ENCODE measurements at places on chromosomes 3 and 15. TPM values are rescaled to one million over a fixed set of nuclear protein-coding genes. Genes with fewer than 3 reads are reported as not detected.
A peak's percentile ranks its signal among the peaks of the same experiment; 100 is the strongest.

DNA sequence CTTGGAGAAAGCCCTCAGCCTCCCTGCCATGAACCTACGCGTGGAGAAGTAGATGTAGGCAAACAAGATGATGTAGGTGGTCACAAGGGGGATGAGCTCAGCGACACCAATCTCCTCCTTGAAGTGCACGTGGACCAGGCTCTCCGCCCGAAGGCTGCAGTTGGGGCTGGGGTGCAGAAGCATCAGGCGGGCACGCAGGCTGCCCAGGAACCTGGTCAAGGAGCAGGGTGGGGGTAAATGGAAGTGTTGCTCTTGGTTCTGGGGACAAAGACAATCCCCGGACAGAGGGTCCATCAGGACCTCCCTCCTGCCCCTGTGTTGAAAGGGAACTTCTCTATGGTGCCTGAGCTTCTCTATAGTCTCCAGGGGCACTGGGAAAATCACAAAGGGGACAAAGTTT lies 45.1 kb downstream of the PTPN23 start:
- H3K36me3 ChIP-seq, result peaks cover 12% of the 10 kb centered on the region
- no peak for DNase-seq
- no peak overlapping the region for H3K4me3 ChIP-seq

DNA sequence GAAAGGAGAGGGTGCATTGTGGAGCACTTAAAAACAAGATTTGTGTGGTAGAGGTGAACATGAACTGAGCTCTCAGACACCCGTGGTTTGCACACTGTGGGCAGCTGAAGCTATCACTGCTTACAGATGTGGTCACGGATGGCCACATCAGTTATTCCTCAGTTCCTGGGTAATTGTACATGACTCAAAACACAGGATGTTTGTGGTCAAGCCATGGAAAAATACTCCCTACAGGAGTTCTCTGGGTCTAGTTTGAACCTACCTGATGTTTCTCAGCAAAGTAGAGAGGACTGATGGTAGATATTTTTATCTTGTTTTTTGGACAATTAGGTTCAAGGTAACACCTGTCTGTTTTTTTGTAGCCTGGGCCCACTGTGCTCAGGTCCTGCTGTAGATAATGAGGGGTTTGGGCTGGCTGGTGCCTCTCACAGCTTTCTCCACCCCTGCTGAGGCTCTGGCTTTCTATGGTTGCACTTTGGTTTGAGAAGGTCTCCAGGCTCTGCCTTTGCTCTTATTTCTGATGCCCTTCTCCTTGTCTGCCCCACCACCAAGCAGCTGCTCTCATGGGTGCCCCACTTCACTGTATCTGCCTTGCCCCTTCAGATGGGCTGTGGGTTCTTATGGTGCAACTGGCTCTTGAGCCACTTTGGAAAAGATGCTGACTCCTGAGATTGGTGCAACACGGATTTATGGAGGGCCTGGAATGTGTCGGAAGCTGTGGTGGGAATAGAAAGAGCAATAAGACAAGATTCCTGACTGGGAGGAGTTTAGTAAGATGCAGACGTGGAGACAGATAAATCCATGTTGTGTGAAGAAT lies 40.1 kb downstream of the CDCP1 start:
- H3K4me1 ChIP-seq, result no peaks in the 10 kb centered on the region
- no peaks in the 10 kb centered on the region for H3K27me3 ChIP-seq
- no peak overlapping the region for H3K4me3 ChIP-seq
- DNase-seq, result no peak

Gene SLC22A14
- not detected for total RNA-seq

DNA sequence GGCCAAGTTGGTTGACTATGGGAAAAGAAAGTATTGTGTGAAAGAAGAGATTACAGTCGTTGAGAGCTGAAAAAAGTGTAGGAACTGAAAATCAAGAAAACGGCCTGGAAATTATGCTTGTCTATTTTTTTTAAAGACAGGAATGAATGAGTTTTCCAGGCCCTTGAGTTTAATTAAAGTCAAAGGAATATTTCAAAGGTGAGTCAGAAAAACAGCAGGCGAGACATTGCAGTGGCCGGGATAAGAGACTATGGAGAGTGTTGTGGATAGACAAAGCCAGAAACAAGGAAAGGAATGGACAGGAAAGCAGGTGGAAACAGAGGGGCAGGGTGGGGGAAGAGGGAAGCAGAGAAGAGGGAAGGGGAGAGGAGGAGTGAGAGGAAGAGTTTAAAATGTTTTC lies 275.1 kb upstream of the LRTM1 start:
- H3K27ac ChIP-seq, result no peak overlapping the region
- H3K36me3 ChIP-seq, result no peaks in the 10 kb centered on the region
- DNase-seq, result no peak
- H3K27me3 ChIP-seq, result no peaks in the 10 kb centered on the region
- H3K4me3 ChIP-seq, result no peak overlapping the region

- H3K27me3 ChIP-seq, result no peaks in the 10 kb centered on the region
- no peak overlapping the region for H3K4me3 ChIP-seq
- peaks cover 14% of the 10 kb centered on the region for H3K4me1 ChIP-seq
- no peak for DNase-seq
- H3K36me3 ChIP-seq, result no peaks in the 10 kb centered on the region
These were observed 37.2 kb upstream of the DLG1 start for GRCh38 chr3:197335428-197336132.

DNA sequence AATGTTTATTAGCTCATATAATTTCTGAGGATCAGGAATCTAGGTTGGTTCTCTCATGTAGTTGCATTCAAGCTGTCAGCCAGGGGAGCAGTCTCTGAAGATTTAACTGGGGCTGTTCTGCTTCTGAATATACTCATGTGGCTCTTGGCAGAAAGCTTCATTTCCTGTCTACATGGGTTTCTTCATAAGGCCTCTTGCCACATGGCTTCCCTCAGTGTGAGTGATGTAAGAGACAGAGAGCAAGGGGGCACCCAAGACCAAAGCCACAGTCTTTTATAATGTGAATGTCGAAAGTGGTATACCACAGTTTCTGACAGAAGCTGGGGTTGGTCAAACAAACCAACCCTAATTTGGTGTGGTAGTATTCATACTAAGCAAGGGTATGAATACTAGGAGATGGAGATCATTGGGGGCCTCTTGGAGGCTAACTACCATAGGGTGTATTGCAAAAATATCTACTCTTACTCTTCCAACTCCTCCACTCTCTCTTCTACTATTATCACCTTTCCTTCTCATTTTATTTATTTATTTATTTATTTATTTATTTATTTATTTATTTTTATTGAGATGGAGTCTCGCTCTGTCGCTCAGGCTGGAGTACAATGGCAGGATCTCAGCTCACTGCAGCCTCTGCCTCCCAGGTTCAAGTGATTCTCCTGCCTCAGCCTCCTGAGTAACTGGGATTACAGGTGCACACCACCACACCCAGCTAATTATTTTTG lies 123.8 kb downstream of the B3GALNT1 start:
- no peaks in the 10 kb centered on the region for H3K36me3 ChIP-seq
- H3K4me1 ChIP-seq, result peaks cover 1% of the 10 kb centered on the region
- no peaks in the 10 kb centered on the region for H3K27me3 ChIP-seq
- H3K4me3 ChIP-seq, result no peak overlapping the region
- no peak overlapping the region for H3K27ac ChIP-seq

DNA sequence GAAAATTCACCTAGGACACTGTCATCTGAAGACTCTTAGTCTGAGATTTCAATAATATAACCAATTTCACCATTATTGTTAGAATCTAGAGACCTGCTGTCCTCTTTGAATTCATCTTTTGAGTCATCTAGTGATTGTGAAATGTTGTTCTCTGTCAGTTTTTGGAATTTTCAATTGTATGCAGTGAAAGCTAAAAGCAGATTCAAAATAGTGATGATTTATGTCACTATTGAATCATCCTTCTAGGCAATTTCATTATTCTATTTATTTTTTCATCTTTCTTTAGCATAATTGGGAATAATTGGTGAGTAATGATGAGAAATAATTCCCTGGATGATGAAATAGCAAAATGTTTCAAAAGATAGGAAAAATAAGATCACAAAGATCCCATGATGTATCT lies 101.7 kb upstream of the EIF1B start:
- H3K4me3 ChIP-seq, result no peak overlapping the region
- no peaks in the 10 kb centered on the region for H3K27me3 ChIP-seq
- H3K4me1 ChIP-seq, result no peaks in the 10 kb centered on the region
- no peak for DNase-seq
- H3K27ac ChIP-seq, result no peak overlapping the region

DNA sequence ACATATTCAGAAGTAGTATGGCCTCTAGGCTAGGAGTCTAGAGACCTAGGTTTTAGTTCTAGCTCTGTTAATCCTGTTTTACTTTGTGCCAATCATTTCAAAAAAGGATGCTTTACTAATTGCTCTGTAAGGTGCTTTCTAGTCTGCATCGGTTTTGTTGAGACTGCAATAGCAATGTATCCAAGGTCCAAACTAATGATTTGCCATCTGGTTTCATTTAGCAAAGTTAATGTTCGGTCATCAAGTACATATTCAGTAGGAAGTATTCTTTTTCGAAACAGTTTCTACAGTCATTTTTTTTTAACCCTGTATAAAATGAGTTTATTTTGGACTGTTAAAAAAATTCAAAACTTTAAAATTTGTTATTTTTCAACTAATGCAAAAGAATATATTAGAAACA lies 2.0 kb upstream of the GALK2 start:
- DNase-seq, result no peak
- H3K4me1 ChIP-seq, result no peaks in the 10 kb centered on the region
- H3K36me3 ChIP-seq, result no peaks in the 10 kb centered on the region
- H3K4me3 ChIP-seq, result no peak overlapping the region
- H3K27me3 ChIP-seq, result no peaks in the 10 kb centered on the region

DNA sequence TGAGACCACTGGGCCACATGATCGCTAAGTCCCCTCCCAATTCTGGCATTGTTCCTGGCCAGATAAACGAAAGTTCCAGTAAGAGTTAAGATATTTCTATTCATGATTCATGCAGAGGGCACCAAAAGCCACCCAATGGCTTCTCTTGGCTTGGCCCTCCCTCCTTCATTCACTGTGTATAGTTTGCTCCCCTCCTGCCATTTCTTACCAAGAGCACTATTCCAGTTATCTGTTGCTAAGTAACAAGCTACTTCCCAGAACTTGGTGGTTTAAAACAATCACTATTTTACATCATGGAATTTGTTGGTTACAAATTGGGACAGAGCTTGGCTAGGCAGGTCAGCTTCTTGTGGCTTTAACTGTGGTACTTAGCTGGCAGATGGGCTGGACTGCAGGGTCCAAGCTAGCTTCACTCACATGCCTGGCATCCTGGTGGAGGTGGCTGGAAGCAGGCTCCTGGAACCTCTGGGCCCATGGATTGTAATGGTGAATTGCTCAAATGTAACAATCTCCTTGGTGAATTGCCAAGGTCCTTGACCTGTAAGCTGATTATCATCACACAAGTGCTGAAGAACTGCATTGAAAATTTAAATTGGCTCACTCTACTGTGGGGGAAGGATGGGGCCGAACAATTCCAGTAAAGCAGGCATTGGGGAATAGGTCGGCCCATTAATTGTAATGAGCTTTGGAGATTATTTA lies 16.6 kb downstream of the EAF1 start:
- H3K27ac ChIP-seq, result no peak overlapping the region
- H3K4me3 ChIP-seq, result no peak overlapping the region
- no peaks in the 10 kb centered on the region for H3K27me3 ChIP-seq
- no peaks in the 10 kb centered on the region for H3K4me1 ChIP-seq
- H3K36me3 ChIP-seq, result peaks cover 19% of the 10 kb centered on the region
- DNase-seq, result no peak

Gene BCL2A1
- total RNA-seq, result 27.4 TPM

- no peaks in the 10 kb centered on the region for H3K27me3 ChIP-seq
- no peaks in the 10 kb centered on the region for H3K36me3 ChIP-seq
- no peak overlapping the region for H3K4me3 ChIP-seq
- H3K4me1 ChIP-seq, result no peaks in the 10 kb centered on the region
- no peak for DNase-seq
These were observed 271.1 kb downstream of the EBLN2 start for GRCh38 chr3:73332558-73332957.

DNA sequence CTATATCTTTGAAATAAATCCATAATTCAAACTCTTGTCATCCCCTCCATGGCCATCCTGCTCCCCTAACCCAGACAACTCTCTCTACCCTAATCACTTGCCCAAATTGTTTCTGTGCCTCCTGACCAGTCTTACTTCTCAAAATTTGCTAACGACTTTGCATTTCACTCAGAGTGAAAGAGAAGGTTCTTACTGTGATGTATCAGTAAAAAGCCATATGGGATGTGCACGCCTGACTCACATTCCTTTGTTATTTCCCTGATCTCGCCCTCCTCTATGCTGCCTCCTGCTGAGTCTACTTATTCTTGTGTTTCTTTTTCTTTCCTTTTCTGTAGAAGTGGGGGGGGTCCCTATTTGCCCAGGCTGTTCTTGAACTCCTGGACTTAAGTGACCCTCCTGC lies 487.2 kb upstream of the FRG2C start:
- H3K4me3 ChIP-seq, result no peak overlapping the region
- peak; percentile 9 for DNase-seq
- H3K4me1 ChIP-seq, result no peaks in the 10 kb centered on the region
- no peaks in the 10 kb centered on the region for H3K27me3 ChIP-seq

All from lung (tissue), 17 donors.